ENCODE measurements at places on chromosomes 3 and 15.

GRCh38 chr3:100124201-100124761 lies 10.0 kb upstream of the FILIP1L start:
- no peak for DNase-seq

- DNase-seq = no peak
These were observed 248.3 kb downstream of the VPS13C start for GRCh38 chr15:61811952-61812351.

DNA sequence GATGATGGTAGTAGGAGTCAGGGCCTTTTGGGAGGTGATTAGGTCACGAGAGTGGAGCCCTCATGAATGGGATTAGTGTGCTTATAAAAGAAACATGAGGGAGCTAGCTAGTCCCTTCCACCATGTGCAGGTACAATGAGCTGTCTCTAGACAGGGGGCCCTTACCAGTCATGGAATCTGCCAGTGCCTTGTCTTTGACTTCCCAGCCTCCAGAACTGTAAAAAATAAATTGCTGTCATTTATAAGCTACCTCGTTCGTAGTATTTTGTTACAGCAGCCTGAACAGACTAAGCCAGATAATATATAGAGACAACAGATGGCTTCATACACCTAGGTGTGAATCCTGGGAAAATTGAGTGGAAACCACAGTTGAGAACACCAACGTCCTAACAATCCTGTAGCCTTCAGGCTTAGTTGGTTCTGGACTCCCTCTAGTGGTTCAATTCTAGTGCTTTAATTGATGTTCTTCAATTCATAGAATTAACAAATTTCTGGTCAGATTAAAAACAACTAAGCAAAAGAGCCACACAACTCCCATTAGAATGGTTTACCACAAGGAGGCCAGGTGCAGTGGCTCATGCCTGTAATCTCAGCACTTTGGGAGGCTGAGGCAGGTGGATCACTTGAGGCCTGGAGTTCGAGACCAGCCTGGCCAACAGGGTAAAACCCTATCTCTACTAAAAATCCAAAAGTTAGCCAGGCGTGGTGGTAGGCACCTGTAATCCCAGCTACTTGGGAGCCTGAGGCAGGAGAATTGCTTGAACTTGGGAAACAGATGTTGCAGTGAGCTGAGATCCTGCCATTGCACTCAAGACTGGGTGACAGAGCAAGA lies 21.3 kb upstream of the GATM start:
- DNase-seq = no peak

- DNase-seq = no peak
These were observed 9.6 kb upstream of the TMEM41A start for GRCh38 chr3:185508335-185508991.

GRCh38 chr15:38252481-38253350 lies at the start of gene SPRED1:
Gene SPRED1 (plus strand): TSS chr15:38252836. CDS start chr15:38253186, 350 bp downstream.
- peak; percentile 68 for DNase-seq

- no peak for DNase-seq
These were observed 15.6 kb downstream of the OR5K3 start for GRCh38 chr3:98406034-98406433.
